ENCODE measurements at places on chromosomes 12 and 14.

GRCh38 chr14:36288496-36288895 is 31.9 kb downstream of the MBIP start:
- no peaks in the 10 kb centered on the region for H3K36me3 ChIP-seq
- DNase-seq, result no peak
- H3K27me3 ChIP-seq, result peaks cover 6% of the 10 kb centered on the region
- no peak overlapping the region for H3K4me3 ChIP-seq
- H3K27ac ChIP-seq, result no peak overlapping the region
- H3K4me1 ChIP-seq, result no peaks in the 10 kb centered on the region

DNA sequence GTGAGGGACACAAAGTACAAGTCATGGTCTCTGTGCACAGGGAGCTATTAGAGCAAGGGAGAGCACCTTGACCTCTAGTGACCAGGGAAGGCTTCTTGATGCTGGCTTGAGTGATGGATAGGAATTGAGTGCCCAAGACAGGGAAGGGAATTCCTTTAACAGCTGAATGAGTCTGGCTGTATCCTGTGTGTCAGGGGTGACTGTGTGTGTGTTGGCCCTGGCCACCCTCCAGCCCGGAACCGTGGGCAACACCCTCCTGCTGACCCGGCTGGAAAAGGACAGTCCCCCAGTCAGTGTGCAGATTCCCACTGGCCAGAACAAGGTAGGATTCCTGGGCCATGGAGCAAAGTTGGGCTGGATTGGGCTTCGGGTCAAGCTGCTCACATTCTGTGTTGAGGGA is 5.5 kb upstream of the PFDN5 start:
- H3K27me3 ChIP-seq, result no peaks in the 10 kb centered on the region
- H3K4me1 ChIP-seq, result peaks cover 2% of the 10 kb centered on the region
- H3K4me3 ChIP-seq, result no peak overlapping the region
- H3K36me3 ChIP-seq, result peaks cover 8% of the 10 kb centered on the region
- no peak for DNase-seq

DNA sequence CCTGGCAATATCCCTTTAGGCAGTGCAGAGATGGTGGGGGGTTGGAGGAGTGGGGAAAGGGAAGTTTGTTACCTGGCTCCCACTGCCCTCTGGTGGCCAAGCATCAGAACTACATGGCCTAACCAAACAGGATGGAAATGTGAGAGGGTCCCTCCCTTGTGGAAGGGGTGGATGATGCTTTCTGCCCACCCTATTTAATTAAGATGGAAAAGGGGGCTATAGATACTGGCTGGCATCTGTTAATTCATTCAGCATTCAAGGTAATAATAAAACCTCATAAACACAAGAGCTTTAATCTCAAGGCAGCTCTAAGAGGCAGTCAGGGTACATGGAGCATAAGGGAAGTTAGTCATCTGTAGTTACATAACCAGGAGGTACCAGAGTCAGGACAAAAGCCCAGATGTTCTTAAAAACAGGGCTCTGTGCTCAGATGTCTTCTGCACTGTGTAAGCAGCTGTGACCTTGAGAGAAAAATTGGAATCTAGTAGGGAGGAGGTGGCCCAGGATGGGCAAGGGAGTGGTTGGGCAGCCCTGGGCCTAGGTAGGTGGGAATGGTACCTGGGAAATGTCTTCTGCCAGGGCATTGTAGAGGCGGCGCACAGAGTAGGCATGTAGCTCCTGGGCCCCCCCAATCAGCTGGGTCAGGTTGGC is 4.6 kb downstream of the AP1G2 start:
- DNase-seq, result no peak
- no peaks in the 10 kb centered on the region for H3K27me3 ChIP-seq
- H3K36me3 ChIP-seq, result peaks cover 9% of the 10 kb centered on the region
- H3K4me1 ChIP-seq, result peaks cover 22% of the 10 kb centered on the region
- peak overlapping the region; percentile 60 for H3K4me3 ChIP-seq

DNA sequence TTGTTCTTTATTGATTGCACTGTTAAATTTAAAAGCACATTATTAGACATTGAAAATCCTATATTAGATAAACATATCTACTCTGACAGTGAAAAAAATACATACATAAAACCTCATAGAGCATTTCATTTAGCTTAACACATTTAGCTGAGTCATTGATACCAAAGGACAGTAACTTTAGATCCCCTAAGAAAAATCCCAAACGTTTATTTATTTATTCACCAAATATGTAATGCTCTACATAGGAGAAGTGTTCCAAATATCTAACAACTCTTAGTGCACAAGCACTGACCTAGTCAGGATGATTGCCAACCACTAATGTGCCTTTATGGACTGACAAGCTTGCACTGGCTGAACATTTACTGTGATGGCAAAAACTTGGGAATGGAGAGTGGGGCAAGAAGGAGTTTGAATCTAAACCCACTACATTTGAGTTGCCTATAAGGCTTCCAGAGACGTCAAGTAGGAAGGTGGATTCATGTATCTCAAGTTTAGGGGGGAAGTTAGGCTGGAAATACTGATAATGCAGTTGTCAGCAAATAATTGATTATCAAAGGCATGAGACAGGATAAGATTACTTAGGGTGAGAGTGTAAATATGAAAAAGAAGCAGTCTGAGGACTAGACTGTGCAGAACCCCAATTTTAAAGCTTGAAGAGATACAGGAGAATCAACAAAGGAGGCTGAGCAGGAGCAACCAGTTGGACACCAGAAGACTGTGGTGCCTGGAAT is 156.4 kb downstream of the PLCZ1 start:
- peaks cover 6% of the 10 kb centered on the region for H3K27me3 ChIP-seq
- H3K36me3 ChIP-seq, result peaks cover 22% of the 10 kb centered on the region
- no peak overlapping the region for H3K4me3 ChIP-seq
- H3K27ac ChIP-seq, result no peak overlapping the region
- no peak for DNase-seq

- no peaks in the 10 kb centered on the region for H3K27me3 ChIP-seq
- no peak for DNase-seq
- no peak overlapping the region for H3K4me3 ChIP-seq
- H3K36me3 ChIP-seq, result no peaks in the 10 kb centered on the region
- no peak overlapping the region for H3K27ac ChIP-seq
- H3K4me1 ChIP-seq, result no peaks in the 10 kb centered on the region
These were observed 123.4 kb downstream of the SLC5A8 start for GRCh38 chr12:101086490-101087135.

DNA sequence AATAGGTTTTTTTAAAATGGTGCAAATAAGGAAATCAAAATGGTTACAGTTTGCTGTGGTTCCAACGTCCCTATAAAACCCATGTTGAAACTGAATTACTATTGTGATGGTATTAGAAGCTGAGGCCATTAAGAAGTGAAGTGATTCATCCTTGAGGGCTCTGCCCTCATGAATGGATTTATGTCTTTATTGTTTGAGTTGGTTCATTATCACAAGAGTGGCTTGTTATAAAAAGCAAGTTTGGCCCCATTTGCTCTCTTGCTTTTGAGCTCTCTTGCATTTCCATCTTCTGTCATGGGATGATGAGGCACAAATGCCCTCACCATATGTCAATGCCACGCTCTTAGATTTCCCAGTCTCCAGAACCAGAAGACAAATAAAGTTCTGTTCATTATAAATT is 62.3 kb downstream of the PRKD1 start:
- no peaks in the 10 kb centered on the region for H3K36me3 ChIP-seq
- no peaks in the 10 kb centered on the region for H3K27me3 ChIP-seq
- H3K4me3 ChIP-seq, result no peak overlapping the region
- no peak for DNase-seq
- H3K27ac ChIP-seq, result no peak overlapping the region

- no peak overlapping the region for H3K4me3 ChIP-seq
- H3K36me3 ChIP-seq, result peaks cover 7% of the 10 kb centered on the region
- peaks cover 11% of the 10 kb centered on the region for H3K4me1 ChIP-seq
- DNase-seq, result no peak
- H3K27ac ChIP-seq, result no peak overlapping the region
These were observed 51.1 kb downstream of the LIMA1 start for GRCh38 chr12:50232206-50232605.

All from type B pancreatic cell (in vitro differentiated cells).